ENCODE measurements at places on chromosomes 3 and 15. TPM values are rescaled to one million over a fixed set of nuclear protein-coding genes. Genes with fewer than 3 reads are reported as not detected.

DNA sequence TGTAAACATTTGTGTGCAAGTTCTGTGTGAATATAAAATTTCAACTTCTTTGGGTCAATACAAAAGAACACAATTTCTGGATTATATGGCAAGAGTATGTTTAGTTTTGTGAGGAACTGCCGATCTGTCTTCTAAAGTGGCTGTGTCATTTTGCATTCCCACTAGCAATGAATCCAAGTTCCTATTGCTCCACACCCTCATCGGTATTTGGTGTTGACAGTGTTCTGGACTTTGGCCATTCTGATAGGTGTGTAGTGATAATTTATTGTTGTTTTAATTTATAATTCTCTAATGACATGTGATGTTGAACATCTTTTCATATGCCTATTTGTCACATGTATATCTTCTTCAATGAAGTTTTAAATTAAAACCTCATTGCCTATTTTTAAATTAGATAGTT, 58.2 kb upstream of the TMC3 start:
- no peaks in the 10 kb centered on the region for H3K4me1 ChIP-seq
- H3K4me3 ChIP-seq = no peak overlapping the region
- H3K27ac ChIP-seq = no peak overlapping the region
- DNase-seq = no peak
- H3K36me3 ChIP-seq = no peaks in the 10 kb centered on the region

DNA sequence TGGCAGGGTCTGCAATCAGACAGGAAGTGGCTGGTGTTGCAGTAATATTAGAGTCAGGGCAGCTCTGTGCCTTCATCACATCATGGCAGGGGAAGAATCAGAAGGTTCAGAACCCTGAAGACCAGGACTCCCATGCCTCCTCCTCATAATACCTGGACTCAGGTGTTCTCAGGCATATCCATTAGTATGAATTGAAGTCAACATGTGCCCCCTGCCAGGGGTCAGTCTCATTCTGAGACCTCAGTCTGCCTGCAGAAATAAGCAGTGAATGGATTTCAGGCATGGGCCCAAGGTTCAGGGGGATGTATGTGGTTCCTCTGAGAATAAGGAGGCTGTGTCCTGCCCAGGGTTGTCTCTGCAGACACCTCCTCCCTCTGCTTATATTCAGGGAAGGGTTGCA, 74.2 kb downstream of the SPSB4 start:
- no peak overlapping the region for H3K4me3 ChIP-seq
- H3K27me3 ChIP-seq = no peaks in the 10 kb centered on the region
- H3K4me1 ChIP-seq = no peaks in the 10 kb centered on the region

DNA sequence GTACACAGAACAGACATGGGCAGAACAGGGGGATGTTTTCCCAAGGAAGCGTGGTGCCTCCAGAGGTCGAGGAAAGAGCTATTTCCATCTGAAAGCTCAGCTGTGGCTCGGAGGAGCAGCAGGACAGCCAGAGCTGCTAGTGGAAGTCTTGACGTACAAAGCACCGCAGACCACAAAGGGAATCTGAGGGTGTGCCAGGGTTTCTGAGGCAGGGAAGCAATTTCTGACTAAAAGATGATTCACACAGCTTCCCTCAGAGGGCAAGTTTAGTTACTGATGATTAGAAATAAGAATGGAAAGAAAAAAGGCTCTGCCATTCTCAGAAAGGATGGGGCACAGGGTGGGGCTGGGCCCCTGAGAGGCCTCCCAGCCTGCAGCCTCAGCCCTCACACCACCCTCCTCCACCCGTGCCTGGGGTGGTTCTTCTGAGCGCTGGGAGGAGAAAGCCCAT, 45.8 kb upstream of the SEC13 start:
- H3K4me1 ChIP-seq = peaks cover 25% of the 10 kb centered on the region

GRCh38 chr15:65072027-65072426, 4.2 kb upstream of the RASL12 start:
- H3K27me3 ChIP-seq = no peaks in the 10 kb centered on the region
- DNase-seq = no peak
- H3K36me3 ChIP-seq = no peaks in the 10 kb centered on the region
- H3K4me3 ChIP-seq = no peak overlapping the region

GRCh38 chr3:166957121-166957520, 423.0 kb downstream of the ZBBX start:
- no peaks in the 10 kb centered on the region for H3K36me3 ChIP-seq
- H3K27me3 ChIP-seq = no peaks in the 10 kb centered on the region
- H3K4me1 ChIP-seq = no peaks in the 10 kb centered on the region
- H3K27ac ChIP-seq = no peak overlapping the region

- peak within 1 kb of the TSS; percentile 88 for H3K4me3 ChIP-seq
- H3K36me3 ChIP-seq = no peaks in the 10 kb centered on the region
- no peaks in the 10 kb centered on the region for H3K27me3 ChIP-seq
- H3K4me1 ChIP-seq = peaks cover 3% of the 10 kb centered on the region
Measured at GRCh38 chr3:156826144-156826895, at the start of gene LEKR1. LEKR1 (plus strand) TSS chr3:156826353; CDS start chr3:156829330, 2,977 bp downstream.

- H3K4me3 ChIP-seq = no peak overlapping the region
- H3K4me1 ChIP-seq = no peaks in the 10 kb centered on the region
- H3K27ac ChIP-seq = no peak overlapping the region
- H3K27me3 ChIP-seq = no peaks in the 10 kb centered on the region
Measured at GRCh38 chr3:161388855-161389254, 17.5 kb upstream of the SPTSSB start.

DNA sequence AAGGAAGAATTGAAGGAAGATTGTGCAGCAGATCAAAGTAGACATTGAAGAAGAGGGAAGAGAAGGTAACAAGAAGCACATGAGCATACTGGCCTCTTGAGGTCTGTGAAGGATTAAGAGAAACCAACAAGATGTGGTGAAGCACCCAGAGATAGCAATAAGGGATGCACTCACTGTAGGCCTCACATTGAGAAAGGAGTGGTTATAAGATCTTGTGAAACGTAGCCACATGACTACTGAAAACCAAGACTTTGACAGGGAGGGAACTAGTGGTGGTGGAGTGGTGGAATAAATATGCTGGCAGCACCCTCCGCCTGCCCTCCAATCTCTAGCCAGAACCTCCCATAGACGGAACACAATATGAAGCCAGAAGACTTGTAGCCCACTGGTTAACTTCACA, 651.2 kb downstream of the DIPK2A start:
- no peaks in the 10 kb centered on the region for H3K4me1 ChIP-seq
- H3K36me3 ChIP-seq = no peaks in the 10 kb centered on the region
- no peak overlapping the region for H3K4me3 ChIP-seq
- no peak overlapping the region for H3K27ac ChIP-seq
- H3K27me3 ChIP-seq = no peaks in the 10 kb centered on the region

DNA sequence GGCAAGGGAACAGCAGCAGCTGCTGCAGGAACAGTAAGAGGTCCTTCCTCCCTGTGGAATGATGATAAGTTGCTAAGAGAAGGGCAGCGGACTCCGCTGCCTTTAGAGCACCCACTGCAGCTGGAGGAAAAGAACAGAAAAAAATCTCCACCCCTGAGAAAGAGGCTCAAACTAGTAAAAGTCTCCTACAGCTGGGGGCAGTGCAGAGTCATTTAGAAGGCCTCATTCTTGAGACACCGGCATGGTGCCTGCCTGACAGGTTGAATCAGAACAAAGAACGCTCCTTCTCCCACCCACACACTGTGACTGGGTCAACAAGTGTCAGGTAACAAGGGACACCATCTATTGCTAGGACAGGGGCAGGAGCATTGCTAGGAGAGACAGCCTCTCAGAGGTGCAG, 188.4 kb downstream of the ABHD5 start:
- H3K36me3 ChIP-seq = no peaks in the 10 kb centered on the region
- H3K27ac ChIP-seq = no peak overlapping the region
- no peaks in the 10 kb centered on the region for H3K27me3 ChIP-seq
- no peak for DNase-seq

GRCh38 chr15:101018450-101018849, 99.3 kb downstream of the LRRK1 start:
- H3K36me3 ChIP-seq = peaks cover 2% of the 10 kb centered on the region
- no peak overlapping the region for H3K27ac ChIP-seq
- no peak for DNase-seq
- H3K27me3 ChIP-seq = no peaks in the 10 kb centered on the region

DNA sequence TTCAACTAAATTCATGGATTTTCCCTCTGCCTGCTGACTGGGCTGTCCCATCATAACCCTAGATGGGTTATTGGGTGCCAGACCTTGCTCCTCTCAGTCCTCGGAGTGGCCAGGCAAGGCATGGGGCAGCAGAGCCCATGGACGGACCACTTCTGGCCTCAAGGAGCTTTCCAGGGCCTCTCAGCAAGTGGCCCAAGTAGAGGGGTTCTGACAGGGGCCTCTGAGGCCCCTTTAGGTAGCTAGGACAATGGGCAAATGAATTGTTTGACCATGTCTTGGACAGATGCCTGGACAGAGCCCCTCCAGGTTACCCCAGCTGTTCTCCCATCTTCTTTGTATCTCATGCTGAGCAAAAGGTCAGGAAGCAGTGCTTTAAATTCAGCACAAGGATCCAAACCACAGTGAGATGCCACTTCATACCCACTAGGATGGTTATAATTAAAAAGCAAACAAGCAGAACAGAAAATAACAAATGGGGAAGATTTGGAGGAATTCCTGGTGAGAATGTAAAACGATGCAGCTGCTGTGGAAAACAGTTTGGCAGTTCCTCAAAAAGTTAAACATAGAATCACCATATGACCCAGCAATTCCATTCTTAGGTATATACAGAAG, 61.6 kb downstream of the SPSB4 start:
- no peaks in the 10 kb centered on the region for H3K27me3 ChIP-seq
- no peak for DNase-seq
- no peaks in the 10 kb centered on the region for H3K4me1 ChIP-seq
- no peaks in the 10 kb centered on the region for H3K36me3 ChIP-seq
- no peak overlapping the region for H3K27ac ChIP-seq
- H3K4me3 ChIP-seq = no peak overlapping the region

DNA sequence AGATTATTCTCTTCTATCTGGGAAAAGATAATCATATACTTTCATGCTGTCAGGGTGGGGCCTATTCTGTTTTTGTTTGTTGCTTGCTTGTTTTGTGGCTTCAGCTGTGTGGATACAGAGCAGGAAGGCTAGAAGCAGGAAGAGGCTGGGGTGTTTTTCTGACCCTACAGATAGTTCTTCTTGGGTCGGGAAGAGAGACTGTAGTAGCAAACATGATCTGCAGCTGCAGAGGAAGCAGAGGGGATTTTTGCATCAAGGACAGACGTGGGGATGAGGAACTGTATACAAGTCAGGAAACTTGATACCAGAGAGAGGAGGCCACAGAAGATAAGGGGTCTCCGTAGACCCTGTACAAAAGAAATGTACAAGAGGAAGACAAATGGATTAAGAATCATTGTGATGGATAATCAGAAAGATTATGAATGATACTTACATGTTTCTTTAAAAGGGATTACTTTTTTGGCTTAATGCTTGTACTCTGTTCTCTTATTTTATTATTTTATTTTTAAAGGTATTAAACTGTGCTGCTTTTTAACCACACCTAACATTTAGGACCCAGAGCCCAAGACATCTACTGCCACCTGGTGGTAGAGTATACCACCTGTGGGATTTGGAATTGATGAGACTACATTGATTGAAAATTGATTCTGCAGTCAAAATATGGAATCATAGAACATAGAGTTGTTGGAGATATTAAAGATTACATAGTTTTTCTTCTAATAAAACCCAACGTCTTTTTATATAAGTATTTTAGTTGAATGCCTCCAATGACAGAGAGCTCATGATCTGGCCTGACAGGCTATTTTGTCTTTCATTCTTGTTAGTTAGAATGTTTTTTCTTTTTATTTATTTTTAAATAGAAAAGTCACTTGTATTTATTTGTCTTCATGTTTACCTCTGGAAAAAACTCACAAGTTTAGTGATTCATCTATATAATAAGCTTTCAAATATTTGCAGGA, 87.3 kb upstream of the ROPN1 start:
- H3K4me1 ChIP-seq = no peaks in the 10 kb centered on the region
- no peaks in the 10 kb centered on the region for H3K27me3 ChIP-seq
- H3K36me3 ChIP-seq = no peaks in the 10 kb centered on the region
- no peak overlapping the region for H3K27ac ChIP-seq
- no peak overlapping the region for H3K4me3 ChIP-seq

DNA sequence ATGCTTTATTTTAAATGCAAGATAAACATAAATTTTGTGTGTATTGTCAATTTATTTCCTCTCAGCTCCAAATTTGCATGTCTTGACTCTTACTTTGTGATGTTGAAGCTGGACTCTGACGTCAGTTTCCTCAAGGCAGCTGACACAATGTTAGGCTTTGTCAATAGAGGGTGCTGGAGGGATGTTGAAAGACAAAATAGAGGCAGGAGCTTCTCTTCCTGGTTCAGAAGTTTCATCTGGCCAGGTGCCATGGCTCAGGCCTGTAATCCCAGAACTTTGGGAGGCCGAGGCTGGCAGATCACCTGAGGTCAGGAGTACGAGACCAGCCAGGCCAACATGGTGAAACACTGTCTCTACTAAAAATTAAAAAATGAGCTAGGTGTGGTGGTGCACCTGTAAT, 408.6 kb downstream of the GBE1 start:
- DNase-seq = peak; percentile 4
- no peaks in the 10 kb centered on the region for H3K27me3 ChIP-seq
- no peaks in the 10 kb centered on the region for H3K36me3 ChIP-seq
- no peak overlapping the region for H3K27ac ChIP-seq

DNA sequence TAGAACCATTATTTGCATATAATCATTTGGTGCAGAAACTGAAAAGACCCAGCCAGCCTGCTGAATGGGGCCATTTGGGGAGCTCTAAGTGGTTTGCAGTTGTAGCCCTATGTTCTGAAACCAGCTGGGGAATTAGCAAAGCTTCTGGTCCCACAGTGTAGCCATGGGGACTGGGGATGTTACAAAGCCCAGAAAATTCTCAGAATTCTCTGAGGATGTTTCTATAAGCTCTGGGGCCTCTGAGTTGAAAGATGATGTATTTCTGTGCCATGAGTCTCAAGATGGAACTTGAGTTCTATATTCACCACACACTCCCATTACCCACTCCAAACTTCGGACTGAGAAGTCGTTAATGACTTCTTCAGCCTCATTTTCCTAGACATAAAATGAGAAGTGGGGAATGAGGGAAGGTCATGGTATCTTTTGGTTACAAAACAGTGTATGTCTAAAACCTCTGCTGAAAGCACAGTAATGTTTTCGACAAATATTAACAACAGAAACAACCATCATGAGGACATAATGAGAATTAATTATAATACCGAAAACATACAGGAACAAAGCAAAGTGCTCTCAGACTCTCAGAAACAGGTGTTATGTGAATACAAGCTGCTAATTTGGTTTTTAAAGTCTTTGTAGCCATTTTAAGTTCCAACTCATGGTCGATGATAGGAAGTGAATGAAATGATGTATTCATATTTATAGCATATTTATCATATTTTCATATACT, 89.4 kb downstream of the RFTN1 start:
- no peak overlapping the region for H3K4me3 ChIP-seq
- no peak overlapping the region for H3K27ac ChIP-seq
- DNase-seq = no peak
- no peaks in the 10 kb centered on the region for H3K27me3 ChIP-seq
- H3K4me1 ChIP-seq = peaks cover 19% of the 10 kb centered on the region

GRCh38 chr3:64392001-64392400, 166.7 kb upstream of the PRICKLE2 start:
- no peaks in the 10 kb centered on the region for H3K27me3 ChIP-seq
- no peaks in the 10 kb centered on the region for H3K4me1 ChIP-seq
- H3K36me3 ChIP-seq = no peaks in the 10 kb centered on the region
- no peak overlapping the region for H3K27ac ChIP-seq

TFG gene
- total RNA-seq = 52.6 TPM

LOXL1 gene
- total RNA-seq = 91.4 TPM

TMEM207 gene
- total RNA-seq = not detected

OXNAD1 gene
- 7.4 TPM for total RNA-seq

TRIM42 gene
- not detected for total RNA-seq

SYNM gene
- total RNA-seq = 8.6 TPM

IL1RAP gene
- 10.8 TPM for total RNA-seq

HCLS1 gene
- total RNA-seq = 0.51 TPM

TRAIP gene
- total RNA-seq = 0.77 TPM

P2RY1 gene
- 7.6 TPM for total RNA-seq

Measured in fibroblast of lung (primary cell).